ENCODE measurements at places on chromosomes 13 and 19.

- DNase-seq = no peak
These were observed 7.5 kb upstream of the ZNF440 start for GRCh38 chr19:11806354-11807098.

DNA sequence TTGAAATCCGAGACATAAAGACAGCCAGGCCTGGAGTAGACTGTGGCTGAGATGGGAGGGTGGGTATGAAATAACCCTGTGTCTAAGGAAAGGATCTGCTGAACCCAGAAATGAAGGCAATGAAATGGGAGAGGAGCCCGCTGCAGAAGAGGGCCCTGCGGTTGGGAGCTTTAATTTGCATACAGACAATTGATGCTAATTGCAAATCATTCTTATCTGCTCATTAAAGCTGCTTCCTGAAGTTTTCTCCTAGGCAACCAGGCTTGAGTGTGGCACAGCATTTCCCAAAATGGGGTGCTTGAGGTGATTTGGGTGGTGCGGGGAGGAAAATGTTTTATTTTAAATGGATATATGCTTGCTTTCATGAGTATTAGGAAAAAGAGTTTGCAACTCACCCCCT lies 55.4 kb downstream of the DPF1 start:
- no peak for DNase-seq

DNA sequence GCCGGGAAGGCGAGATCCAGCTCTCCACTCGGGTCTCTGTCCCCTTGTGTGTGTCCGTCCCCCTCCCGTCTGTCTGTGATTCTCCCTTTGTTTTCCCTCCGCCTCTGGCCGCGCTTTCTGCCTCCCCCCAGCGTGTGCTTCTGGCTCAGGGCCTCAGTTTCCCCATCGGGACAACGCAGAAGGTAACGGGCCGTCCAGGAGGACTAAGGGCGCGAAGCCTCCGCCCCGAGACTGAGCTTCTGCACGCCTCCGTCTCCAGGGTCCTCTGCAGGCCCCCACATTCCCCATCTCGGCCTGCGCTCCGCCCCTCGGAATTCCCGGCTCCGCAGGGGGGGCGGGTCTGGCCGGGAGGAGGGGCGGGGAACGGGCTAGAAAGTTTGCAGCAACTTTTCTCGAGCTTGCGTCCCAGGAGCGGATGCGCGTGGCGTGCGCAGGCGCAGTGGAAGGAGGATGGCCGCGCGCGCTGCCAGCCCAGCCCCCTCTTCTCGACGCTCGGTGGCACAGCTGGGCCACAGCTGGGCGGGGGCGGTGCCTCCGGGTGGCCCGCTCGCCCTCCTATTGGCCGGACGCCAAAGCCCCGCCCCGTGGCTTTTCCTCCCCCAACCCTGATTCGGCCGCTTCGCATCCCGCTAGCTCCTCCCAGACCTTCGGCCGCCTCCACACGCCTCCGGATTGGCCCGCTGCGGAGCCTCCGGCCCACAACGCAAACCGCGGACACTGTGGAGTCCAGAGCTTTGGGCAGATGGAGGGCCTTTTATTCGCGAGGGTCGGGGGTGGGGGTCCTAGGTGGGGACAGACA lies at the start of gene SIX5:
SIX5 (minus strand) TSS at position 269 of the 799 bp plus-strand sequence. CDS start 408 bp downstream, outside the sequence.
- DNase-seq = peak; percentile 87

DNA sequence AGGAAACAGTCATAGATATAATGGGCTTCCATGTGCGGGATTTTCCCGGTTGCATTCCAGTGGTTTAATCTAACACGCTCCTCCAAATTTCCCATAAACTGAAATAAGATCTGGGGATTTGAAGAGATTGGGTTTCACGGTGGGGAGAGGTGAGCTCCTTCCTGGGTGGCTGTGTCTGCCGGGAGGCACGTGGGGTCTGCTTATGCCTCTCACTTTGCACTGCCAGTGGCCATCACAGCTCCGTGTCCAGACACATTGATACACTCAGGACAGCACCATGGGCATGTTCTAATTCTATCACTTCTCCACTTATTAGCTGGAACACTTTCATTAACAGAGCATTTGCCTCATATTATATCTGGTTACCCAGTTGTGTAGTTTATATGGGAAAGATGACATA lies 73.4 kb downstream of the SOX1 start:
- no peak for DNase-seq

DNA sequence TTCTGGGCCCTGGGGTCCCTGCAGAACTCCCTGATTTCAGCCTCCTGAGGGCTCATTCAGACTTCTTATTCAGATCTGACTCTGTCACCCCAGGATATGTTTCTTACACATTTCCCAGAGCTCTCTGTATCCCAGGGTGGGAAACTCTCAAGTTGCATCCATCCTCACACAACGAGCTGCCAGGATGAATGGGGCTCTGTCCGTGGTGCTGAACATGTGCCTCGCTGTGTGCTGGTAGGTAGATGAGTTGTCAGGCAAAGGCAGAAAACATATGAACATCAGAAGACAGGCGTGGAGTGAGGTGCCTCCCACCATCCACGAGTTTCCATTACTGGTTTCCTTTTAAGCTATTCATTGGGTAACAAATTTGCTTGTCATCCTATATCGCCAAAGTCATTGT lies 11.4 kb upstream of the IGFL1 start:
- peak; percentile 6 for DNase-seq

GRCh38 chr13:77859450-77859849 lies 59.2 kb downstream of the EDNRB start:
- DNase-seq = no peak

GRCh38 chr19:1992759-1993260 lies 22.7 kb downstream of the BTBD2 start:
- DNase-seq = no peak

GRCh38 chr19:5534787-5535586 lies 32.8 kb downstream of the TINCR start:
- no peak for DNase-seq

GRCh38 chr13:35283856-35284255 lies 192.6 kb downstream of the MAB21L1 start:
- no peak for DNase-seq

DNA sequence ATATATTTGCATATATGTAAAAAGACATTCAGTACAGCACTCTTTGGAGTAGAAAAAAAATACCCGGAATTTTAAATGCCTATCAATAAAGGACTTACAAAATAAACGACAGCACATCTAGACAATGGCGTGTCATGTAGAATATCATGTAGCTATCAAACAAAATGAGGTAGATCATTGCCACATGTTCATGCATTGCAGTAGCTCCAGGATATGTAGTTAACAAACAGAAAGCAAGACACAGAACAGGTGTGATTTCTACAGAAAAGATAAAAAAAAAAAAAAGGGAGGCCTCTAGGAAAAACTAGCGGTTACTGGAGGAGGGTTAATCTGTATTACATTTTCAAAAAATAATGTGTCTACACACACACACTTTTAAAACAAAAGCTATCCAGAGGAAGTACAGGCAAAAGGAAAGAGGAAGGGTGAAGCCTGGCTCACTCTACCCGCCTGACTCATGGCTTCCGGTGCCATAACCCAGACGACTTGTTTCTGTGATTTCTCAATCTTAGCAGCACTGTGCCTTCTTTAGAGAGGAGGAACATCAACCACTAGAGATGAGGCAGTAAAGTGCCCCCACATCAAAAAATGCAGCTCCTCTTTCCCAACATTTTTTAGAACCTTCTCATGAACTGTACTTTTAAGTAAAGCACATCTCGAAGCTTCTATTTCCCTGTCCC lies 6.9 kb downstream of the KCTD12 start:
- peak; percentile 10 for DNase-seq

DNA sequence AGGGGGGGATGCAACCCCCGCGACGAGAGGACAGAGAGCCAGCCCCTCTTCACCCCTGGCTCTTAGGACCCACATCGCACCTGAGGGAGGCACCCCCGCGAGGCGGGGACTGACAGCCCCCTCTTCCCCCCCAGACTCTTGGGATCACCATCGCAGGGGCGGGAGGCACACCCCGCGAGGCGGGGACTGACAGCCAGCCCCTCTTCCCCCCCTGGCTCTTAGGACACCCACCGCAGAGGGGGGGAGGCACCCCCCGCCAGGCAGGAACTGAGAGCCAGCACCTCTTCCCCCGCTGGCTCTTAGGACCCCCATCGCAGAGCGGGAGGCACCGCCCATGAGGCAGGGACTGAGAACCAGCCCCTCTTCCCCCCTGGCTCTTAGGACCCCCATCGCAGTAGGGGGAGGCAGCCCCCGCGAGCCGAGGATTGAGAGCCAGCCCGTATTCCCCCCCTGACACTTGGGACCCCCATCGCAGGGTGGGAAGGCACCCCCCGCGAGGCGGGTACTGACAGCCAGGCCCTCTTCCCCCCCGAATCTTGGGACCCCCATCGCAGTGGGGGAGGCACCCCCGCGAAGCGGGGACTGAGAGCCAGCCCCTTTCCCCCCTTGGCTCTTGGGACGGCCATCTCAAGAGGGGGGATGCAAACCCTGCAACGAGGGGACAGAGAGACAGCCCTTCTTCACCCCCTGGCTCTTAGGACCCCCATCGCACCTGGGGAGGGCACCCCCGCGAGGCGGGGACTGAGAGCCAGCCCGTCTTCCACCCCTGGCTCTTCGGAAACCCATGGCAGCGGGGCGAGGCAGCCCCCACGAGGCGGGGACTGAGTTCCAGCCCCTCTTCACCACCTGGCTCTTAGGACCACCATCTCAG lies 2425.1 kb upstream of the PCDH20 start:
- DNase-seq = no peak

DNA sequence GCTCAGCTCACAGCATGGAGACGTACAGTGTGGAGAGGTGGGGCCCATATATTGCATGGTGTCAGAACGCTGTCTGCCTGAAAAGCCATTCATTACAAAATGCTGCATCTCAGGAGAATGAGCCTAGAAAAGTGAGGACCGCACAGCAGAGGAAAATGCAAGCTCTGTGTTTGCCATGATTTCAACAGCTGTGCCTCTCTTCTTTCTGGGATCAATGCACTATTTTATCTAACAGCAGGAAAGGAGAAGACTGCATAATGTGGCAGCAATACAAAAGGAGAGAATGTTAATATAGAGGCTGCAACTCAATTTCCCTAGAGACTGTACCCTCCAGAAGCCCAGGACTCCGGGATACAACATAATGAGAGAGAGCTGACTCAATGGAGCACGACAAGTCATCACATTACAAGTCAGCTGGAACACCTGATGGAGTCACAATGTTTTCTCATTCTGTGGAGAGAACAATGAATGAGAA lies 368.0 kb downstream of the FGF14 start:
- no peak for DNase-seq

GRCh38 chr19:10882108-10882457 lies 10.7 kb downstream of the CARM1 start:
- DNase-seq = no peak

DNA sequence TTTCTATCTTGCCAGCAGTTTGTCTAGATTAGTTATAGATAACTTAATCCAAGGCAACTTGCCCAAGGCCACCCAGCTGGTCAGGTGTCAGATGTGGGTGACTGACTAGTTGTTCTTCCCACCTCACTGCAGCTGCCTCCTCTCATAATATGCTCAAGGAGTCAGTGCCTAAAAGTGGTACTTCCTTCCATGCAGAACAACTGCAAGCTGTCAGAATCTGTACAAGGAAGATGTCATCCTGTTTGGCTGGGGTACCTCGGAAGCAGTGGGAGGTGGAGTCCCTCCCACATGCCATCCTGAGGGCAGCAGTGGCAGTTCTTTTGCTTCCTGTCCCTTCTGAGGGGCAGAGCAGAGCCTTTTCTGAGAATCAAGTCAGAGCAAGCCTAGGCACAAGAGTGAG lies 193.2 kb upstream of the RFC3 start:
- DNase-seq = no peak

- no peak for DNase-seq
These were observed 1.2 kb downstream of the SEMA6B start for GRCh38 chr19:4557971-4558941.

DNA sequence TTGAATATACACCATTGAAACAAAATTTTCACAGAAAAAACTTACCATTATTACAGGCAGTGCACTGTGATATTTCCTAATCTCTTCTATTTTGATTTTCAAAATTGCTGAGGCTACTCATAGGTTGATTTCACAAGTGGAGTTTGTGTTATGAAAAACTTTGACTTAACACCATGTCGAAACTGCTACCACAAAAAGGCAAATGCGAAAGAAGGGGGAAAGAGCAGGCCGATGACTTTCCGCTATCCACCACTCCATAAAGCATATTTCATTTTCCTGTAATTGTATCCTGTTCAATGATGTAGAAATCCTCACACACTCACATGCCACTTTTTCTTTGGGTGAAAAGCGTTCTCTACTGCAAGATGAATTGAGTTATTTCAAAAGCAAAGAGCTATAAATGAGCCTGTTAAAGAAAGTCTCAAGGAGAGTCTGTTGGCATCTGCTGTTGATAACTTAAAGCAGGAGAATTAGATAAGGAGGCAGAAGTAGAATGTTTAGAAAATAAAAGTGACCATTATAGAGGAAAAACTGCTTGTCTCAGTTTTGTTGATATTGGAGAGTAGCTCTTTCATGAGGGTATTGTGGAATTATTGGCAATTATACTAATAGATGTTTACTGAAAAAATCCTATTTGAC lies 18.8 kb downstream of the KL start:
- no peak for DNase-seq

DNA sequence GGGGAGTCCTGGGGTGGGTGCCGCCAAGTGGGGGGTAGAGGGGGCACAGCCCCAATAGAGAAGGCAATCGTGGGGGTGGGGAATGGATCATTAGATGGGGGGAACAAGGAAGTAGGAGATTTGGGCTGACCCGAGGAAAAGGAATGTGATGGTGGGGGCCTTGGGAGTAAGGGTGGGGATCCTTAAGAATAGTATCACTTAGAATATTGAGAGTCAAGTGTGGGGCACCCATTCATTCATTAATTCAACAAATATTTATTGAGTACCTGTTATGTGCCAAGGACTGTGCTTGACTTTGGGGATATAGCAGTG lies 641 bp downstream of the PPP5C start:
- no peak for DNase-seq

DNA sequence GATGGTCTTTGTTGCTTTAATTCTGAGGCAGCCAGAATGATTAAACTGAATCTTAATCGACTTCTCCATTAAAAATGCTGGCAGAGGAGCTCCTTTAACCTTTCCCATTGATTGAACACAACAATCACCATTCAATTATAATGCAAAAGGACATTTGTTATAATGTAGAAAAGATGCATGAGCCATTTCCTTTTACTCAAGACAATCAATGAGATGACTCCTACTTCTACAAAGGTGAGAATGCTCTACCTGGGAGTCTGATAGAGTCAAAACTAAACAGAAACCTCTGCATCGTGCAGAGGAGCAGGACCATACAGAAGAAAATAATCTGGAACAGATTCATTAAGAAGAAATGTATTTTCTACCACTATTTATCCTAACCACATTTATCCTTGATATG lies 253.6 kb upstream of the DACH1 start:
- DNase-seq = no peak

DNA sequence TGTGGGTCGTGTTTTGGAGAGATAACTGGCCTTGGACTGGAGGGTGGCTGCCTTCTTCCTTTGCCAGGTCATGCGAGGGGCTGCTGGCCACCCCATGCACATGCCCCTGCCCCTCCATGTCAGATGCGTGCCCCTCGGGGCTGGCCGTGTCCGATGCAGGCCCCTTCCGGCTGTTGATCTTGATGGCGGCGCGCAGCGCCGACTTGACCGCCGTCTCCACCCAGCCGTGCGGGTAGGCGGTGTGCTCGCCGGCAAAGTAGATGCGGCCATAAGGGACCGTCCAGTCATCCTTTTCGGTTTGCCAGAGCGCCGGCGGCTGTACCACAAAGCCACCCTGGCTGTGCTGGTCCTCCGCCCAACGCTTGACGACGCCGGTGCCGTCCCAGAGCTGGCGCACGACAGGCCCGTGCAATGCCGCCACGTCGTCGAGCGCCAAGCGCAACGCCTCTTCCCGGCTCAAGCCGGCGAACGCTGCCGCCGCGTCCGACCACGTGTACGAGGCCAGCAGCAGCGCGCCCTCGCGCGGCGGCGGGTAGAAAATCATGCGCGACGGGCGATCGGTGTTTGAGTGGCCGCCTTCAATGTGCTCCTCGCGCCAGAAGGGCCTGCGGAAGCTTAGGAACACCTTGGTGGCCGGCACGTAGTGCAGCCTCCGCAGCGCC lies 6.9 kb downstream of the IL4I1 start:
- DNase-seq = peak; percentile 47
